ENCODE measurements at places on chromosomes 6 and 20.

DNA sequence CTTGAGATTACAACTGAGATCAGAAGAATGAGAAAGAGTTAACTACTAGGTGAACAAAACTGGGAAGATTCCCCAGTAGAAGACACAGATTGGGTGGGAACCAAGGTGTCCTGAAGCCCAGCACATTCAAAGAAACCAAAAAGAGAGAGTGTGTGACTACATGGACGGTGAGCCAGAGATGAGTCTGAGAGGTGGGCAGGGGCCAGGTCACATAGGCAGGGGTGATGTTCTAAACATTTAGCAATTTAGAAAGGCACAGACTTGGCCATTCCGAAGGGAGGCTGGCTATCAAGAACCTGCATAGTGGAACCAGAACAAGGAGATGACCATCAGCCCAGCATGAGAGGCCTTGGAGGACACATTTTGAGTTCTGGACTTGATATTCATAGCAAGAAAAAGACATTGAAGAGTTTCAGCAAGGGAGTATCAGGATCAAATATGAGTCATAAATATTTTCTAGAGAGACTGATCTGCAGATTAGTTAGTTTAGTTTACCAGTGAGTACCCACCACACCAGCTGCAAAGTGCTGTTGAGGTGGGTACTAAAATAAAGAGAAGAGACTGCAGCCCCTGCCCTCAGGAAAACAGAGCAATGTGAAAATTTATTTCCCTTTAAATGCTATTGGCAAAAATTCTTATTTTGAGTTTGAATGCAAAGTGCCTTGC, 340.5 kb upstream of the PRDM1 start:
- no peak for DNase-seq

DNA sequence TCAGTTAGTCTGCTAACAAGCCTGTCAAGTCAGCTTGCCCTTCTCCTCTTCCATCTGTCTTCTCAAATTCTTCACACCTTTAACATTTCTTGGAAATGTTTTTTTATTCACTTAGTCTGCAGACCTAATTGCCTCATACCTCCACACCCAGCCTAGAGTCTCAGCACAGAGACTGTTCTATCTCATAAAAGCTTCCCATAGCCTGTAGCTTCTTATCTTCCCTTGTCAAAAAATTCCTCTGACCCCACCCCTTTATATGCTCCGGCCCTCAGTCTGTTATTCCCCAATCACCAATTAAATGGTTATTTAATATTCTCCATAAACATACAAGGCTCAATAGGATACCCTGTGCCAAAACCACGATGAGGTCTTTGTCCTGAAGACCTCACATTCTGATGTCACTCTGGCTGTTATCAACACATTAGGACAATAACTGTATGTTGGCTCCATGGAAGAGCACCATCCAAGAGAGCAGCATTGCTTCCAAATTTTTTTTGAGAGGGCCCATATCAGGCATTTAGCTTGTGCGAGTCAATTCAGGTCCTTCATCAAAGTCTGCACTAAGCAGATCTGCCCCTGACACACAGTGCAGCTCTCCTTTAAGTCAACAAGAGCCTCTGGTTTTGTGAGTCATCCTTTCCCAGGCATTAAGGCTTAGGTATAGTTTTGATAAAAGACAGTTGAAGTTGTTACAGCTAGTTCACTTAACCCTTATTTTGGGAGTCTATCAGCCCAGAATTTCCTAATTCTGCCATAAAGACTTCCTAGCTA, 83.2 kb upstream of the TBX18 start:
- peak; percentile 63 for DNase-seq

DNA sequence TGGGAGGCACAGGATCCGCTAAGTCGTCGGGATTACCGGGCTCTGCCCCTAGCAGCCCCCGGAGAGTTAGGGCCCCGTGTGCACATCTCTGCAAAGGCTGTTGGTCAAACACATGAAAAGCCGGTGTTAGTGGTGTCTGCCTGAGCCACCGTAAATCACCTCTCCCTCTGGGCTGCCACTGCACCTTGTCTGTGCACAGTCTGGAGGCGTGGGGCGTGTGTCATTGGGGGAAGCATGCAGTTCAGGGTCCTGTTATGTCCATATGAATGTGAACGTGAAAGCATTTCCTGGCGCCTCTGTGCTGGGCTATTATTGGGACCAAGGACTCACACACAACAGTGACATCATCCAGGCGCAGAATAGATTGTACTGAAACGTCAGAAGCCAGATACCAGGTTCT, 305.6 kb downstream of the NRN1 start:
- peak; percentile 31 for DNase-seq

- DNase-seq: no peak
Observed at GRCh38 chr6:84860509-84860908, 96.1 kb upstream of the TBX18 start.

DNA sequence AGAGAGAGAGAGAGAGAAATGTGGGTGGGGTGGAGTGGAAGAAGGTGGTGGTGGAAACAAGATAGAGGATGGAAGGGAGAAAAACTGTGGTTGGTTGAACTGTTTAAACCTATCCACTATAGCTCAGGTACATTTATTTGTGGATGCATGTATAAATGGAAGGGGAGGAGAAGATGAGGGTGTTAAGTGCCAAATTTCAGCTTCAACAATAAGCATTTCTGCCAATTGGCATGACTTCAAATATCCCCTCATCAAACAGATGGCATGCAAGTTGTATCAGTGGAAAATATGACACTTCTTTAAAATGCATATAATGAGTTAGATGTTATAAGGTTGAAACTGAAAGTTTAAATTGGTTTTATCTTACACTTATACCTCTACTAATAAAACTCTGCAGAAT, 216.1 kb downstream of the LMBRD1 start:
- no peak for DNase-seq

DNA sequence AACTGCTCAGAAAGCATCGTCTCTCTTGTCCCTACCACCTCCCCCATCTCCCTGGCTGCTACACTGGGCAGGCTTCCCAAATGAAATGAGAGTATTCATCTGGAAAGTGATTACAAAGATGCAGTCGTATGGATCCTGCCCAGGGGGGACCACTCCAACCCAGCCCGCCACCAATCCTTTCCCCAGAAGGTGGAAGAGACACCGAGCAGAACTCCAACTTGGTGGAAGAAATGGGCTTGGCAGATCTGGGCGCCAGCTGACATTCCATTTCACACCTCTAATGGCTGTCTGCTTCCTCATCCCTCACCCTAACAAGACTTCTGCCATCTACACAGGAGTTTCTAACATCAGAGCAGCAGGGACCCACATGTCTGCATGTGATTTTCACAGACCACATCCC, 12.7 kb downstream of the PKHD1 start:
- DNase-seq: no peak

DNA sequence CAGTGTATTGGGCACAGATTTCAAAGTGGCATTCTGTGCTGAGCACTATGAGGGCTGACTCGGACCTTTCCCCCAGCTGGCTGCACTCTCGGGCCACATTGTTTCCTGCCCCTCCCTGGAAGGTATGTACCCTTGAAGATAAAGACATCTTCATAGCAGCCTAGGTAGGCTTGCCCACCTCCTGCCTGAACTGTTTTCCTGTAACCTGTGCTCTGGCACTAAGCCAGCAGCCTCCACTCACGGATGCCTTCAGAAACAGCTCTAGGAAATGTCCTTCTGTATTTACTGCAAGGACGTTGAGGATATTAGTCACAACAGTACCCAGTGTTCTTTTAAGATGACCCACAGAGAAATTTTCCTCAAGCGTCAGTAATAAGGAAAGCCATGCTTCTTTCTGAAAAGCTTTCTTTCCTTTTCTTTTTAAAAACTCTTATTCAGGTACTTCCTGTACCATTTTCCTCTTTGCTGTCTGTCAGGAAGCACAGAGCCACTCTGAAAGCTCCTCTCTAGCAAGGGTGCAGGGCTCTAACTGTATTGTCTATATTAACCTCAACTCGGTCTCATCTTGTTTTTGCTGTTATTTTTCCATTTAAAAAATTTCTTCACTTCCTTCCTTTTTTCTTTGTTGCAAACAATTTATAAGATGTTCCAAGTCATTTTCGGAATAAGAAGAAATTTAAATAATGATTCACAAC, 43.5 kb downstream of the TTI1 start:
- DNase-seq: no peak

- DNase-seq: no peak
Observed at GRCh38 chr6:147750413-147750812, 241.9 kb downstream of the SAMD5 start.

DNA sequence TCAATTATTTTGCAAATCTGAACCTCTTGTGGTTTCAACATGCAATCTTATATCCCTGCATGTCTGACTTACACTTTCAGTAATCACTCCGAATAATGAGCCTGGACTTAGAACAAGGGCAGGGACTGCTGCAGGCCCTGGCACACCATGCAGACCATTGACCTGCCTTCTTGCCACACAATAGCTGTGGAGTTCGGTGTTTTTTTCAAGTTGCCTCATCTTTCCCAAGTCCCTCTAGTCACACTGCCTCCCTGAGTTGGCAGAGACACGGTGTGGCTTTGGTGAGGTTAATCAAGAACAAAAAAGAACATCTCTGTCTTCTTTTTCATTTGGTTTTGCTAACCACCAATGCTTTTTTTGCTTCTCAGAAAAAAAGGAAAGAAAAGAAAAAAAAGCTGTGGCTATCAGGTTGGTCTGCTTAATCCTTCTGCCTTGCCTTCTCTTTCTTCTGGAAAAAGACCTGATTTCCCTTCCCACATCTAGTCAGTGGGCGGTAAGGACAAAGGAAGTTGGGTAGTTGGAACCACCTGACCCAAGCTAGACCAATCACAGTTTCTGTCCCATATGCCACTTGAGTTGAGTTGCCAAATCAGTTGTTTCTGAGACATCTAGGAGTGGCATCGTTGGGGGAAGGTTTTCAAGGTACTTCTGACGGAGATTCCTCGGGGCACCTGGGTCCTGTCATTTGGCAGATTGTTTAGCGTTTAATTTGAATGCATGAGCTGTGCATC, 55.9 kb upstream of the TASP1 start:
- DNase-seq: no peak

DNA sequence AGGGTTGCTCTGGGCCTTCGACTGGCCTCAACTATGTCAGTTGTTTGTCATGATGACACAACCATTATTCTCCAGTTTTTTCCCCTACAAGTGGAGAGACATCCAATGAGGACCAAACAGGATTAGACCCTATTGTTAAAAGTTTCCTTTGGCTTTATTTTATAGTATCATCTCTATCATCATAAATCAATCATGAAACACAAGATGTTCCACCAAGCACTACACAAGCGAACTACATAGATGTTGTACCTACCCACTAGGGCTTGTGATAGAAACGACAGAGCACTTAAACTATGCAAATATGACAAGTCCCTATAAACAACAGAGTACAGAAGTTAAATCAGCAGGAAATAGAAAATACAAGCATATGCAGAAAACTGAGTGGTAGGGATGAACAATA, 422.5 kb upstream of the MARCKS start:
- no peak for DNase-seq

DNA sequence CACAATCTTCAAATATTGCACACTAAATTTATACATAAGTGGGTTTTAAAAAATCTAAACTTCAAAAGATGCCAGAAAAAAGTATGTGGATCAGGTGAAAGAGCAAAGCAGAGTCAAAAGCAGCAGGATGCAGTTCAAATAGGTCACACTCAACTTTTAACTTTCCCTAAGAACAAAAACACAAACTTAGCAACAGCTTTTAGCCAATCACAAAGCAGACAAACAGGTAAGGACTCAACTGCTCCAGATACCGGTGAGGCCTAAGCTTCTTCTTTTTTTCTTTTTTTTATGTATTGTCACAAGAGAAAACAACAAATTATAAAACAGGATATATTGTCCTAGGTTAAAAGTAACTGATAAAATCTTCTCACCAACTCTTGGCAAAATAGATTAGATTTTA, 74.7 kb downstream of the SESN1 start:
- no peak for DNase-seq

DNA sequence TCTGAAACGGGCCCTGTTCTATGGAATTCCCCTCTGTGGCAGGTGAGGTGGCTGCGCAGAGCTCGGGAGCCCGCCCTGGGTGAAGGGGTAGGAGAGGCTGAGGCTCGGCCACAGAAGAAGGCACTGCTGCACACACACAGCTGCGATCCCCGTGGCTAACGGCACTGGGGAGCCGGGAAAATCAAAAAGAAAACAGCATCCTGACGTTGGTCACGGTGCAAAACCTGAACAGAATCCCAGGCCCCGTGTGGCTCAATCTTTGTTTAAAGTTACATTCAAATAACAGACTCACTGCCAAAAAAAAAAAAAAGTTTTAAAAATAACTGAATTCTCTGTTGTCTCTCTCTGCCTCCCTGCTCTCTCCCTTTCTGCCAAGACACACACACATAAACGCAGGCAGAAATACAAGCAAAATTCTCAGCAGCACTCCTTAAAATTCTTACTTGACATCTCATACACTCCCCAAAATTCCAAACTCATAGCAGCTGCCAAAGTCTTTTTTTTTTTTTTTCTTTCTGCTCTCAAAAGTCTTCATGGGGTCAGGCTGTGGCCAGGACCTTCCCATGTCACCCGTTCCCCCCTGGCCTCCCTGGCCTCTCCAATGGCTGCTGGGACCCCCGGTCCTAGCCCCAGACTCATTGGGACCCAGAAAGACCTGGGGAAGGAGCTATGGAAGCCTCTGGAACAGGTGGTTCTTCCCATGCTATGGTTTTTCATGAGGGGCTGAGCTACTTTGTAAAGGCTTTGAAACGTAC, 248.8 kb downstream of the TTLL2 start:
- DNase-seq: no peak

- peak; percentile 2 for DNase-seq
Observed at GRCh38 chr6:54133186-54133585, 21.9 kb downstream of the MLIP start.

DNA sequence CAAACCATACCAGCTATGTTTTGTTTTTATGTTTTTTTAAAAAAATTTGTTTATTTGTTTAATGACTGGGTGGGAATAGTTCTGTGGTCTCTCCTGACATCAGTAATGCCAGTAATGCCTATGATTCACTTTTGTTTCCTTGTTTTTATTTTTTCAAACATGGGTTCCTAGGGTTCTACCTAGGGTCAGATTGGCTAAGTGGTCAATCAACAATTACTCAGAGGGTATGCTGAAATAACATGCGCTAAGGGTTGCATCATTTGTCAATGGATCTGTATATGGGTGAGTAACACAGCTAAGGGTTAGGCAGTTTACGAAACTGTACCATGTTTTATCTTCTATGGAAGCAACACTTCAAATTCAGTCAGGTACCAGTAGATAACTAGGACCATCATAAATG, 583.8 kb upstream of the GJE1 start:
- DNase-seq: no peak

DNA sequence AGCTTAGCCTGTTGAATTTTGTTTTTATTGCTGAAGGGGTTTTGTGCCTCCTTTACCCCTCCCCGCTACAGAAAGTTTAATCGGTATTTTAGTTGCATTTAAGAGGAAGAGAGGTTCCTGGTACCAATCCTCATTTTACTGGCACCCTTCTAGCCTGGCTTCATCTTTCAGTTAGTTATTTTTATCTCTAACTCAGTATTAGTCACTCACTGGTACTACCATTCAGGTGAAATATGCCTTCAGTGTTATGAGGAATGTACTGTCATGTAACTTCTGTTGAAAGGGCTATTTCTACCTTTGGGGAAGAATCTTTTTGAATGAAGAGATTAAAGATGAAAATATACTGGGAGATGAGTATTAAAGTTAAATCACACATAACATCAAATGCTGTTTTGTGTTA, 211.8 kb downstream of the CDKAL1 start:
- no peak for DNase-seq

All from fibroblast of skin of abdomen (primary cell).